ENCODE measurements at places on chromosomes 6 and 20. TPM values are rescaled to one million over a fixed set of nuclear protein-coding genes. Genes with fewer than 3 reads are reported as not detected.

- no peak for DNase-seq
These were observed 676.9 kb downstream of the HACE1 start for GRCh38 chr6:104182811-104183210.

GRCh38 chr6:133548423-133549159 is 307.4 kb downstream of the EYA4 start:
- no peak for DNase-seq

DNA sequence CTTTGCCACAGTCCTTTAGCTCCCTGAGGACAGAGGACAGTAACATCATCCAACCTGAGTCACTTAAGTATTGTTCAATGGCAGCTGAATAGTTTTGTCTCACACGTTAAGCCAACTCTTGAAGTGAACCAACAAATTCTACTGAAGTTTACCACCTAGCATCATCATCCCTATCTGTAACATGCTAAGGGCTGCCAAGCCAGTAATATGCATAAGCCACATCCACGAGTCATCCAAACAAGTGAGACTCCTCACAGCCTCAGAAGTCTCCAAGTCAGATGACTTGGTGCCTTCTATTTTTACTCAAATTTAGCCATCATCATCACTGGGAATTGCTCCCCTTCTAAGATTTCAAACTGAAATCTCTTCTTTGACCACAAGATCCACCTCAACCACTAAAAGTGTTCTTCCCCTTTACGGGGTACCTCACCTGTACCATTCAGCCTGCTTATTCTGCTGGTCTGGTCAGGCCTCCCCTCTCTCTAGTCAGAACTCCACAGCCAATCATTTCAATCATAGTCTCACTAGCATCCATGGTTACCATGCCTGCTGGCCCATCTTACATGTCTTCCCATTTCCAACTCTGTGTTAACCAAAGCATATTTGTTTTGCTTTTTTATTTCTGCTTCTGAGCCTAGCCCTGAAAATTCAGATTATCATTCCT is 73.7 kb downstream of the DTNBP1 start:
- DNase-seq = no peak

DNA sequence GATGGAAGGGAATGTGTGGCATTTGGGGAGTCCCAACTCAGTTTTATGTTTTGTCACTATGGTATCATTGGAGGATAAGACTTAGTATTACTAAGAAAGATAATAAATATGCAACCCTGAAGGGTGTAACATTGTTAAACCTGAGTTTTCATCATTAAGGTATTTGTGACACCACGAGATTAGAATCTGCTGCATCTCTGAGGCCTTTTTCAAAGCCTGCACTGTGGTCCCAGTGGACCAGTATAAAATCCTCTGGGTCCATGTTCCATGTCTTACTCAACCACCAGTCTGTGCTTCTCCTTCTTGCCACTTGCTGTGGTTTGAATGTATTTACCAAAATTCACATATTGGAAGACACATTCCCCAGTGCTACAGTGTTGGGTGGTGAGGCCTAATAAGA is 130.6 kb downstream of the TBX18 start:
- DNase-seq = no peak

DNA sequence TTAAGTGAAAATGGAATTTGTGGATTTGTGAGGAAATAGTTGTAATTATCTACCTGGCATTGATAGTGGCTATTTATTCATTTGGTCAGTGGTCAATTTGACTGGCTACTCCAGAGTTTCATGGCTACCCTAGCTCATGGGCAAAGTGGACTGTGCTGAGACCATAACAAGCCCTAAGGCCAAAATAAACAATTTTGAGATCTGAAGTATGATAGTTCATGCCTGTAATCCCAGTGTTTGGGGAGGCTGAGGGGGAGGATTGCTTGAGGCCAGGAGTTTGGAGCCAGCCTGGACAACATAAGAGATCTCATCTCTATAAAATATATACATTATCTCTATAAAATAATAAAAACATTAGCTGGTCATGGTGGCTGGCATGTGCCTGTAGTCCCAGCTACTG is 311.7 kb downstream of the HIVEP2 start:
- DNase-seq = no peak

PSMB8 gene
- 45.7 TPM for total RNA-seq

Measured in sigmoid colon (tissue), 7 donors.